ENCODE measurements at places on chromosomes 6 and 20.
A peak's percentile ranks its signal among the peaks of the same experiment; 100 is the strongest.

DNA sequence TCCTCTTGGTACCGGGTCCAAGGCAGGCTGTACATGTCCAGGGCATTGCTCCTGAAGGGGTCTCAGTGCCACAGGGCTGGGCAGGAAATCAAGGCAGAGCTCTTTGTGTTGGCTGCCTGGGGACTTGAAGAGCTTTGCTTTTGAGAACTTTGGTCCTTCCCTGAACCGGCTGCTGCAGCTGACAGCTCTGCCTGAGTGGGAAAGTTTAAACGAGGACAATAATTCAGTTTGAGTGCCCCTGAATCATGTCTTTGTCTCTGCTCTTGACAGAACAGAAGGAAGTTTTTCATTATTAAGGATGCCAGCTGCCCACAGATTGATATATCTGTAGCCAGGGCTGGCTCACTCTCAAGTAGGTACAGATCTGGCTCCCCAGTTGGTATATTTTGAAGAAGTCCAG, 56.1 kb downstream of the ANKRD6 start:
- no peak for DNase-seq

DNA sequence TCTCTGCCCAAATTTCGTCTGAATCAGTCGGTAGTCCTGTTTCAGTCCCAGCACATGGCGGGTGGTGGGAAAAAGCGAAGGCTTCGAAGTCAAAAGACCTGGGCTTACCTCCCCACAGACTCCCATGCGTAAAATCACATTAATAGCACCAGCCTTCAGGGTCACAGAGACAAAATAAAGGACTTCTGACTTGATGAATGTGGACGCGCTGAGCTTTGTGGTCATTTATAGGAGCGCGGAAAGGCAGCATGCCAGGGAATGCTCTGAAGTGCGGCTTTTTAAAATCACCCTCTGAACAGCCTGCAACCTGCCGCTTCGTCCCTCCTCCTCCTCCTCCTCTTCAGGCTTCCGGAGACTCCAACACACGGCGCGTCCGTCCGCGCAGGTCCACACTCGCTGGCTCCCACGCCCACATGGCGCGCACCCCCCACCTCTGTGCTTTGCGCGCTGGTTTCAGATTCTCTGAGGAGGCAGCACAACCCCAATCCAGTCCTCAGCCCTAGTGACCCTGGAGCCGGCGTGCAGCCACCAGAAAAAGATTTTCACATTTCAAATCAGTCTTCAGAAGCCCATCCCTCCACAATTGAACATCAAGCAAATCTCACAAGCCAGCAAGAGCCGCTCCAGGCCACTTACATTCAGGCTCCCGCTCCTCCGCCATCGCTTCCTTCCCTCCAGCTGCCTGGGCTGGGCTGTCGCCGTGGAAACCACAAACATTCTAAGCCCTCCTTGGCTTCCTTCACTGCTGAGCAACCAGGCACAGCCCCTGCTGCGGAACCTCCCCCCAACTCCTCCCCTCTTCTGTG, at the start of gene C6orf118:
TSS of gene C6orf118 (minus strand) at position 680 of the 806 bp plus-strand sequence. CDS start at position 661, 19 bp downstream.
- peak; percentile 18 for DNase-seq

- no peak for DNase-seq
Observed at GRCh38 chr20:39766333-39766732, 804.2 kb downstream of the DHX35 start.

DNA sequence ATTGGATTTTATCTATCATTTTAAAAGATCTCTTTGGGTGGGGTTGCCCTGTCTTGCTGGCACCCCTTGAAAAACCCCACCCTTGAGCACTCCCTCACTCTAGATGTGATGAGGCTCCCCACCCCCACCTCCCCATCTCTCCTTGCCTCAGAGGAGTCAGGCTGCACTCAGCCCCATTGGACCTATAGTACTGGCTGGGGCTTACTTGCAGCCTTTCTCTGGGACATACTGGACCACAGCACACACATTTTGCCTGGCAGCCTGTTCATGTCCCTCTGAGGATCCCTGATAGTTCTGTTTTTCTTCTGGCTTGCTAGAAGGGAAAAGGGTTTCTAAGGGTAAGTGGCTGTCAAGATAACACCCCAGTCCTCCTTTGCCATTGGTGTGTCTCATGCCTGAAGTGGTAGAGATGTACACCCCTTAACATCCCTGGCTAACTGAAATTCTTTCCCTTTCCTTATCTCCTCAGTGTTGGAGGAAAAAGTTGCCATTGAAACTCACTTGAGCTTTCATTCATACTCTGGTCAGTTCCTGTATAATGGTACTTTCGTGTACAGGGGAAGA, 553.4 kb upstream of the CITED2 start:
- DNase-seq = no peak

DNA sequence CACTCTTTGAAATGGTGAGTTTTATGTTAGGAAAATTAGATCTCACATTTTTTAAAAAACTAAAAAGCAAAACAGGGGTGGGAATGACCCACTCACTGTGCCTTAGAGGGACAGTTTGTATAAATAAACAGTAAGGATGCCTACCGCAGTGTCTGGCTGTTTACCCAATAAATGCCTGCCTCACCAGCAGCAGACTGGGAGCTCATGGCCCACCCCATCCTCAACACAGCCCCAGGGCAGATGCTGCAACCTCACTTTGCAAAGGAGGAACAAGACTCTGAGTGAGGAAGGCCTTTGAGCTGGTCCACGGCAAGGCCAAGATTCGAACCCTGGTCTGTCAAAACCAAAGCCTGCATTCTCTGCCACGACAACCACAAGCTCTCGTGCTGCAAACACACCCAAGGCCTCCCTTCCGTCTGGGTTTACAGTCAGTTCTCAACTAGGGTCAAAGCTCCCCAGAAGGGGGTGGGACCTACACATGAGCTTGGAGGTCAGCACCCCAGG, 77.8 kb downstream of the BMP7 start:
- DNase-seq = no peak

GRCh38 chr6:81876971-81877370, 124.5 kb upstream of the TENT5A start:
- no peak for DNase-seq

DNA sequence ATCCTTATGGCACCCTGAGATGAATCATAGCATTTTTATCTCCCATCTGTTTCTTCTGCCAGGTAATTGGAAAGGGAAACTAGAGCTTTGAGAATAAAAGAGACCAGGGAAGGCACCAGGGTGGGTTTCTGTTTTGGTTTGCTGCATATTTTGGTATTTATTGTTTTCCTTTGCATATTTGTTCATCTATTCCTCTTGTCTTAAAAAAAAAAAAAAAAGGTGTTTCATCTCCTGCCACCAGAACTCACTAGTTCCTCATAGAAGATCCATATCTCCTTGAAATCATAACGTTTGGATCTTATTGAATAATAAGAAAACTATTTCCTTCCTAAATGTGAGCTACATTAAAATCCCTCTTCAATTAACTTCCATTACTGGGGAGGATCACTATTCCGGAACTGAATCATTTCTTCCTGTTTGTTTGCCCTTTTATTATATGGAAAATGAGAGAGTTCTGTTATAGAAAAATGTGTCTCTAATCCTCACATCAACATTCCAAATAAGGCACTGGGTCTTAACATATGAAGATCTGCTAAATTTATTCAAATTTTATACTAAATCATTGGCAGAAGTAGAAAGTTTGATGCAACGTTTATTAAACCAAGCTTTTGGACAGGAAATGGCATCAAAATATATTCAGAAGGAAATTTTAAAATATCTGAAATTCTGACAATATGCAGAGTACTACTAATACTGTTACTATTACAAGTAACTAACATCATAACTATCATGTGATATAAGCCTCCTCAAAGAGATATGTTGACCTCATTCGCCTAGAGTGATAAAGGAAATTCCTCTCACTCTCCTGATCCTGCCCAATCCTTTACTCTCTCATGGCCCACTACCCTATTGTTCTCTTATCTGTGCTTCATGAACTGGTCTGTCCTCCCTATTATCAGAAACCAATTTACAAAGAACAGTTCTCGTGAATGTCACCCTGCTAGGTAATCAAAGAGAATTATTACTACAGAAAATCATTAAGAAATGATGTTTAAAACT, 229.4 kb upstream of the RSPO3 start:
- DNase-seq = no peak

- DNase-seq = no peak
Observed at GRCh38 chr6:152268846-152269442, 368.2 kb downstream of the SYNE1 start.

- DNase-seq = no peak
Observed at GRCh38 chr20:45630371-45630770, 713 bp downstream of the WFDC9 start.

DNA sequence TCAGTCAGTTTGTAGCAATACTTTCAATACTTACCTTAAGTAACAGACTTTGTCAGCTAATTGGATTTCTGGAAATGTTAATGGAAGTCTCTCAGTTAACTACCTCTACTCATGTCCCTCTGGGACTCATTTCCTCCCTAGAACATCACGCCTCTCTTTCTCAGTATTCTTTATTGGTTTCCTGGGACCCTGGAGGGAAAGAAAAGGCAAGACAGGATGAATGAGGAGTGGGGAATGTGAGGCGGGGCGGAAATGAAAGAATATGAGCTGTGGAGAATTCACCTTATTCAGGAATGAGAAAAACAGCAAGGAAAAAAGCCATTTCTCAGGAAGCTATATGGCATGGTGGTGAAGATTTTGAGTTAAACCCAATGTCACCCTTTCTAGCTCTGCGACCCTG, 62.7 kb downstream of the ANKS1A start:
- DNase-seq = peak; percentile 2

Data from foreskin keratinocyte (primary cell).